ENCODE measurements at places on chromosomes 5 and 9.

DNA sequence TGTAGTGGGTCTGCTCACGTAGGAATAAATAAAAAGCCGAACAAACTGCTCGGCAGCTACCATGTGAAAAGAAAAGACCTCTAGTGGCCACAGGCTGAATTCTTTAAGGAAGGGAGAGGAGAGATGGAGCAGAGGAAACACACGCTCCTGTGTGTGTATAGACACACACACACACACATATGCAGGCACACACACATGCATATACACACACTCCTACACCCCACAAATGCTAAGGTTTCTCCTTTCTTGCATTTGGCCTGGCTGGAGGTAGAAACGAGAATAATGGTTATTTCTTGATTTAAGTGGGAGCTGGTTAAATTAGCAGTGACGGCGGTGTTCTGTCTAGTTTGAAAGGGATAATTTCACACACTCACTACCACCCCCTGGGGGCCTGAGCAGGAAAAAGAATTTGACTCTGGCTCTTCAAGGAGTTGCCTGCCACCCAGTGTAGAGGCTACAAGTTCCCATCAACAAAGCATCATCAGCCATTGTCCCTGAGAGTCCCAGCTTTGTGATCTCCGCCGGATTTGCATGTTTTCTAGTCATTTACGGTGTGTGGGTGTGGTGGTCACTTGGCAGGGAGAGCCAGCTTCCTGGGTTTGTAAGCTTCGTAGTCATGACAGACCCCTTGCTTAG lies at the start of gene INSYN2B:
Gene INSYN2B (minus strand): TSS at position 78 of the 636 bp plus-strand sequence. CDS start 96,597 bp downstream, outside the sequence.
- no peak for DNase-seq

- DNase-seq = no peak
Observed at GRCh38 chr5:33938507-33938796, 2.3 kb downstream of the RXFP3 start.

GRCh38 chr5:102537011-102537410 lies 38.2 kb upstream of the SLCO6A1 start:
- no peak for DNase-seq

GRCh38 chr9:117597977-117598376 lies 106.2 kb upstream of the TLR4 start:
- no peak for DNase-seq

- no peak for DNase-seq
Observed at GRCh38 chr5:133665571-133665970, 53.2 kb upstream of the FSTL4 start.

- no peak for DNase-seq
Observed at GRCh38 chr5:151454166-151454565, 6.8 kb downstream of the SLC36A1 start.

DNA sequence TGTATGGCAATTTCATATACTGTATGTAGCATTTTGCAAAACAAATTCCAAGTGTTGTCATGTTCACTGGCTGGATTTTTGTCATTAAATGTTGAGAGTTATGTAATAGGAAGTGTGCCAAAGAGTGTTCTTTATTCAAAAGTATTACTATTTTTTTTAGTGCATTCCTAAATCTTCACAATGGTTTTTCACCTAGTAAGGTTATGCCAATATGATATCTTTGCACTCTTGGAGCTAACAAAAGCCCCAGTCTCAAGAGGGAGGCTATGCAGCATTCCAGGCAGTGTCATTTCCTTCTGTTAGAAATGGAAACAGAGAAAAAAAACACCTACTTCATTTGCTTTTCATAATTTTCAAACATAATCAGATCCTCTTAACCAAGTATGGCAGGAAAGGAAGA lies 5.1 kb upstream of the SSBP2 start:
- no peak for DNase-seq

DNA sequence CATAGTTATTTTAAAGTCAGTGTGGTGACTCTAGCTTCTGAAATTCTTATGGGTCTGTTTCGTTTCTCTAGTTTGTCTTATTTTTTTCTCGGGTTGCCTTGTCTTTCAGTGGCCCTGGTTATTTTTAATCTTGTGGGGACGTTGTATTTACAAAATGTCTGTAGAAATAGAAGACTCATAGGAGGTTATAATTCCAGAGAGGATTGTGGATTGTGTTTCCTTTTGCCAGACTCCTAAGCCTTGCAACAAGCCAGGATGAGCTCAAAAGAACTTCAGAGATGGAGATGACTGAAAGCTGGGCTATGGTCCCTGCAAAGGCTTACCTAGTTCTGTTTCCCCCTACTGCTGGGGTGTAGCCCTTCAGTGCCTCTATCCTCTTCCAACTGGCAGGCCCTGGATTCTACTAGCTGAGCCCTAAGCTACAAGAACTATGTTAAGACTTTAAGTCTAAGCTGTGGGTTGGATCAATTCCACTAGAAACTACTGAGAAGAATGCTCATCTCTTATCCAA lies 32.2 kb upstream of the LECT2 start:
- DNase-seq = no peak

DNA sequence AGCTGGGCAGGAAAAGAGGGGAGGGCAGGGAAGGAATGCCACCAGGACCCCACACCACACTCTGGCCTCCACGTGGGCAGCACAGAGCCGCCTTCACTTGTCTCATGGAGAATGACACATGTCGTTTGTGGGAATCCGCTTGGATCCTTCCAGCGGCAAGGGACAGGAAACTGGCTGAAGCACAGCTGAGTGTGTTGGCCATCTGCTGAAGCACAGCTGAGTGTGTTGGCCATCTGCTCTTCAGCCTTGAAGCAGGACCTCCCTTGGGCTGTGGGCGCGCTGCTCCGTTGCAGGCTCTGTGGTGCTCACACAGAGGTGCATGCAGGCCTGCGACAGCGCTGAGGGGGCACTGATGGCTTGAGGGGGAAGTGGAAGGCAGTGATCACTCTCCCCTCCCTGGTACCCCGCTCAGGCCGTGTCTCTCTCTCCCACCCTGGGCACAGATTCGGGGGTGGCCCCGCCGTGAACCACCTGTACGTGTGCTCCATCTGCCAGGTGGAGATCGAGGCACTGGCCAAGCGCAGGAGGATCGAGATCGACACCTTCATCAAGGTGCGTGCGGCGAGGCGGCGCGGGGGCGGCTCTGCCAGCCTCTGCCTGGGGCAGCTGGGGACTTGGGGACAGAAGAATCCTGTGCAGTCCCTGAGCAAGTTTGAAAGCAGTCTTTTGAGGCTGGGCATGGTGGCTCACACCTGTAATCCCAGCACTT lies 40.6 kb downstream of the USP20 start:
- no peak for DNase-seq

DNA sequence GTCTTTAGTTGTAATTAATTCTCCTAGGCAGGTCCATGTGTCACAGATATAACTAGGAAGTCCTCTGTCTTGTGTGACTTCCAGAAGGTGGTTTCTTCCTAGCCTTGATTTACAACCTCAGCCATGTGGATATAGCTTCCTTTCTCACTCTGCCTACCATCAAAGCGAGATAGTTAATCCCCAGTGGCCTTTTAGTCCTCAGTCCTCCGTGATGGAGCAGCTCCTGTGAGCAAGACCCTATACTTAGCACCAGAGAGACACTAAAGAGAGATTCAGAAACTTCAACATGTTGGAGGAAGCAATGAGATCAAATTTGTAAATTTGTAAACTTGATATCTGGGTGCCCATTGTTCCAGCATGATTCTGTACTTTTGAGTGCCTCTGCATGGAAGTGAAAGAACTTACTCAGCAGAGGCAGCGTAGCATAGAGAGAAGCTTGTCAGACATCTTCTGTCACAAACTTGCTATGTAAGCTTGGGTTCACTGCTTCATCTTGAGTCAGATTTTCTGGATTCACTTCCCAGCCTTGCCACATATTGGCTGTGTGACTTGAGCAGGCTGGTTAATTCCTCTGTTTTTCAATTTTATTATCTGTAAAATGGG lies 170.2 kb upstream of the NR3C1 start:
- no peak for DNase-seq

GRCh38 chr5:151631941-151632340 lies 40.8 kb upstream of the FAT2 start:
- no peak for DNase-seq

DNA sequence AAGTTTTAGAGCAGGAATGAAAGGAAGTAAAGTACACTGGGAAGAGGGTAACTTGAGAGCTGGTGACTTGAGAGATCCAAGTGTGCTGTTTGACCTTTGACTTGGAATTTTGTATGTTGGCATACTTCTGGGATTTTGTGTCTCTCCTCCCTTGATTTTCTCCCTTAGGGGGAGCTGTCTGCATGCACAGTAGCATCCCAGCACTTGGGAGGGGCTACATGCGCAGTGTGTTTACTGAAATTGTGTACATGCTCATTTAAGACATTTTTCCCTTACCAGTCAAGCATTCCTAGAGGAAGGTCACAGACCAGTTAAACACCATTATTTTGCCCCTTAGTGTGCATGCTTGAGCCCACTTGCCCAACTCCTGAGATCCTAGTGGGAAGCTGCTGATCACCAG lies 120.1 kb downstream of the ZNF622 start:
- no peak for DNase-seq

- DNase-seq = no peak
Observed at GRCh38 chr9:121860744-121861143, 209.3 kb downstream of the DAB2IP start.

DNA sequence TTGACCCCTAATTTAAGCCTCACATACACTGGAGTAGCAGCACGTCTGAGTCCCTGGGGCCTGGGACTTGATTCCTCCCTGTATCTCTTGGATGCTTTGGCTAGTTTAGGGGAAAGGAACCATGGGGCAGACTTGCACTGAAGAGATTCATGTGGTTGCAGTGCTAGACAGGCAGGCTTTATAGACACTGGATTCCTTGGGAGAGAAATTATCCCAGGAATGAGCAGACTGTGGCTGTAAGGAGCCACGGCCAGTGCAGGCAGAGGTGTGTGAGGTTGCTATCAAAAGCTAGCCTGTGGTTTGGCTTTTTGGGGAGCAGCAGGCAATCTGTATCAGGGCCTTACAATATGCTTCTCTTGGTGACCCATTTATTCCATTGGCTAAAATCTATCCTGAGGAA lies 20.5 kb upstream of the PITX1 start:
- DNase-seq = no peak

GRCh38 chr9:3956081-3956671 lies 343.7 kb downstream of the GLIS3 start:
- DNase-seq = no peak

GRCh38 chr5:73447530-73448462 lies 781 bp downstream of the FOXD1 start:
- DNase-seq = no peak

DNA sequence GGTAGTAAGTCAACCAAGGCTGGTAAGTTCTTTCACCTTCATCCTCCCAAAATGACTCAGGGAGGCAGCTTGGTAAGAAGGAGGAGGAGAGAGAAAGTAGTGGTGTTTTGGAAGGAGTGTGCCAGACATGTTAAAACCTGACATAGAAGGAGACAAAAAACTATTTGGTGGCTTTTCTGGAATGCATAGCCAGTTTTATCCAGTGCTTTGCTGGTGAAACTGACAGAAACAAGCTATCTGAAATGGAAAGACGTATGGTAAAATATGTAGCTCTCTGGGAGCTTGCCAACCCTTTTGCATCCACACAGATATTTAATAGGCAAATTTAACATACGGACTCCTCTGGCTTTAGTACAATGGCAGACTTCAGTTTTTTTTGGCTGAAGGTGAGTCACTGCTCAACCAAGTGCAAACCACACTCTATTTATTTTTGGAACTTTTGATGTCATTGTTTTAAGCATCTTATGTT lies 45.4 kb downstream of the RAB14 start:
- DNase-seq = no peak

- no peak for DNase-seq
Observed at GRCh38 chr5:149714877-149715502, 15.1 kb upstream of the PPARGC1B start.

GRCh38 chr5:105168806-105169205 lies 1606.2 kb upstream of the NUDT12 start:
- DNase-seq = no peak

GRCh38 chr5:119168401-119168800 lies 97.5 kb downstream of the DMXL1 start:
- no peak for DNase-seq

DNA sequence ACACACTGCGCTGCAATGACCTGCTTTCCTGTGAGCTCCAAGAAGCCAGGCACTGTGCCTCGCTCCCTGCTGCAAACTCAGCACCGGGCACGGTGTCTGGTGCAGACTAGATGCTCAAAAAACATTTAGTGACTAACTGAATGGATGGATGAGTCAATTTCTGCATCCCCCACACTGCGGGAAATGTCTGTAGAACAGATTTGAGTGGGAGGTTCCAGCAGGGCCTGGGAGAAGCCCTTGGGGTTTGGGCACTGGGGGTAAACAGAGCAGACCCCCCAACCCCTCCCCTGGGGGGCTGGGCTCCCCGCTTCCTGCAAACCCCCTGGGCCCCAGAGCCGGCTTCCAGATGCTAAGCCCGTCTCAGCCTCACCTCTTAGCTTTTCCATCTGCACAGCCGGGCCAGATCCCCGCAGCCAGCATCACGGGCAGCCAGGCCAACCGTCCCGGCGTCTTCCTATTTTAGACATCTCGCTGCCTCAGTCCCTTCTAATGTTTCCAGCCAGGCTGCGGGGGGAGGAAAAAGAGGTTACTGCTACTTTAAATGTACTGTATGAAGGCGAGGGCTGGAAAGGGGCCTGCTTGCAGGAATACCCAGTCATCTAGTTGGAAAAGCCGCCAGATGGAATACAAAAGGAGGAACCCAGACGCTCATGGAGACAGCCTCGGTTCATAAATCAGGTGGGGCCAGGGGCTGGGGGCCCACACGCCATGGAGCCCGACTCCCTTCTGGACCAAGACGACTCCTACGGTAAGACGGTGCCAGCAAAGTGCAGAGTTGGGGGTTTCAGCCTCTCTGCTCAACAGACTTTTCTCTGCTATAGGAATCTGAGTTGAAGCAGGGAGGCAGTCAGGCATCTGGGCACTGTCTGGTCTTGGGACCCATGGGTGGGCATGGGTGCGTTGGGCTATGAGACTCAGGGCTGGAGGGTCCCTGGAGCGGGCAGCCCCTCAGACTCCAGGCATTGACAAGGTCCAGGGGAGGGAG lies 67.1 kb upstream of the GGTA1 start:
- no peak for DNase-seq

DNA sequence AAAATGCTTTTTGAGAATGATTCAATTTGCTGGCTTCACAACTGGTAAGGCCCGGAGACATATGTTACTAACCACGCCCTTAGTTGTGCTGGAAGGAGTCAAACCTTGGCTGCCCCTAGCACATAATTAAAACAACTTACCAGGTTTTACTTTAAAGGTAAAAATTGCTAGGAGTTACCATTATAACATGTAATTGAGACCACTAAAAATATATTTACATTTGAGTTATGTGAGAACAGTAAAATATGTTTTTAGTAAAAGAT lies 435.6 kb upstream of the CDH9 start:
- no peak for DNase-seq

- DNase-seq = no peak
Observed at GRCh38 chr9:7146582-7146981, 388.8 kb downstream of the KDM4C start.

DNA sequence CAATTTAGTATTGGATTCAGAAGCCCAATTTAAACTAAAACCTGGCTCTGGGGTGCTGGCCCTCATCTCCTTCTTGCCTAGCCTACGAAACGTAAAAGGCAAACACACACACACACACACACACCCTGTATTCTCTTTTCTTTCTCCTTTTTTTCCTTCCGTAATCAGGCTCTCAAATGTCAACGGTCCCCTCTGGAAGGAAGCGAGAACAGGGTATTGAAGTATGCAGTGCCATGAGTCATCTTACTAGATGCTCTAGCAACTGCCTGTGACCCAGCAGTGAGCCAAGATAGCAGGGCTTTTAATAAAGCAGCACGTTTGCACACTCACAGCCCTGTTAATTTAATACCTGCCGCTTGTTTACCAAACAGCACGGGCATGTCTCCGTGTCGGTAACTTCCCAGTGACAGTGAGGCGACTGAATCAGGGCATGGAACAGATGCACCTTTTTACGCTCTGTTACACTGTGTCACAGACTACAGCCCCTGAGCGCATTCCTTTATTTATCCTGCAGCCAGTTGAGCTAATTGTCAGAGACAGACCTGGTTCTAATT lies 243.8 kb downstream of the BNC2 start:
- no peak for DNase-seq

- peak; percentile 40 for DNase-seq
Observed at GRCh38 chr9:136807281-136808074, at the start of gene RABL6. Gene RABL6, plus strand, starts transcription at chr9:136807948. Its CDS starts 249 bp downstream, at chr9:136808197.
